NCI-H2171 (cell line): ENCODE measurements at places on chromosomes 4 and X.

DNA sequence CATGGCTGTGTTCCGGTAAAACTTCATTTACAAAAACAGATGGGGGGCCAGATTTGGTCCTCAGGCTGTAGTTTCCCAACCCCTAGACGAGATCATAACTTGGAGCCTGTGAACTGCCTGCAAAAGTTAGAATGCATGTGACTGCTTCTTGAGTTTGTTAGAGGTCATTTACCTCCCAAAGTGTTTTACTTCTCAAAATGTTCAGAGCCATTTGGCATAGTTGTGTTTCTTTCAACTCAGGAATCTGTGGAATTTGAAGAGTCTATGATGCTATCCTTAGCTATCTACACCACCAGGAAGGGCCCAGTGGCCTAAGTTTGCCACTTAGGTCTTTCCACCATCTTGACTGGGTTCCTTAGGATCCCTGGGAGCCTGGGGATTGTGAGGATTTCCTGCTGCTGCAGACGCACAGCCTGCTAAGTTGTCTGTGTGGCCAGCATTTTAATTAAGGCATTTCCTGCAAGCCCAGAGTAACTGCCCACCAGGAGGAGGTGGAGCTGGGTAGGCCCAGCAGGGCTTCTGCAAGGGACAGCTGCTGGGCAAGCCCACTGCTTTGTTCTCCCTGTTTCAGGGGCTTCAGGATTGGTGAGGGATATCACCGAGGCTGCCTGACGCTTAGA is 53.1 kb downstream of the CCNI start:
- no peak for DNase-seq

GRCh38 chr4:110625576-110626257 is 2.8 kb upstream of the PITX2 start:
- DNase-seq: no peak

DNA sequence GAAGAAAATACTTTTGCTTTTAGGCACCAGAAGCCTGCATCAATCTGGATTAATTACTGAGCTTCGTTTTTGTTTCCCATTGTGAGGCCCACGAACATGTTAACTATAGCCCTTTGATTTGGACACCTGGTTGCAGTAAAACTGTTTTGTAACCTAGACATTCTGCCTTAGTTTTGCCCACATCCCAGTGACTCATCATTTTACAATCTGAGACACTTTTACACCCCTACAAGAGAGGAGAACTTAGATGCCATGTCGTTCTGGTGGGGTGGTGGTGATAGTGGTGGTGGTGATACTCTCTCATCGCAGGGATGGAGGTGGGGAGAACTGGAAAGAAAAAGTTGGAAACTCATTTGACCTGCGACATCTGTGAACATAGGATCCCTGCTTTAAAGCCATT is 1257.2 kb downstream of the ADGRL3 start:
- no peak for DNase-seq

- peak; percentile 72 for DNase-seq
Measured at GRCh38 chrX:69503782-69504625, at the start of gene NALF2. Gene NALF2, plus strand, starts transcription at chrX:69504326. Its CDS starts 957 bp downstream, at chrX:69505283.

GRCh38 chr4:22072240-22072639 is 123.7 kb upstream of the KCNIP4 start:
- no peak for DNase-seq

GRCh38 chr4:140408974-140409373 is 18.5 kb downstream of the CLGN start:
- no peak for DNase-seq

DNA sequence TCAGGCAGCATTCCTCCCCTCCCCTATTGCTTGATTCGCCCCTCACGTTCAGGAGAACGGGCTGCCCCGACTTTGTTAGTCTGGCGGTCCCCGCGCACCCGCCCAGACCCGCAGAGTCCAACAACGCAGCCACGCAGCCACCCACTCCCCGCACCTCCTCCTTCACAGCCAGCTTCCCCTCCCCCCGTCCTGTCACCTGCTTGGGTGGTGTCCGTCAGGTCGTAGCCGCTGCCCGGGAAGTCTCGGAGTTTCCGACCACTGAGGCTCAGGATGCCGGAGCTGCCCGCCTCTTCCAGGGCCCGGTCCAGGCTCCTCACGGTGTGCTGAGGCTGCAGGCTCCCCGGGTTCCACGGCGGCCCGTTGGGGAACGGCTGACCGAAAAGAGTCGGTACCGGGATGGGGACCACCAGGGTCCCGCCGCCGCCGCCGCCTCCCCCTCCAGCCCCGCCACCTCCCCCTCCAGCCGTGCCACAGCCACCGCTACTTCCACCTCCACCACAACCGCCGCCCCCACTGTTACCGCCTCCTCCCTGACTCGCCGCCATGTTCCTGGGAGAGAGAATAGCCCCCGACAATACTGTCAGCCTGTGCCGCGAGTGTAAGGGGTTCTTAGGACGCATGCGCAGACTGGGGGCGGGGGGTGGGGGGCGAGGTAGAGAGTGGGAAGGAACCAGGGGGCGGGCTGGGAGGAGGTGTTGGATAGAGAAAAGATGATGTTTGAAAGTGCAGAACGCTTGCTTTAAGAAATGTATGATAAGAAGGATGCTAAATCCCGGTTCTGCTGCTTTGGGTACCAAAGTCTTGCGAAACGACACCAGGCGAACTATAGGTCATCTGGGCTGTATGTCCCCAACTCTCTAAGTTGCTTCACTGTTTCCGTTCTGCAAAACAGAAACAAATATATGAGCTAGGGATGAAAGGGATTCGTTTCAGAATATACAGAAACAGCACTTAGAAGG is at the start of gene LRCH2:
LRCH2 (minus strand) TSS at position 600 of the 959 bp plus-strand sequence; CDS start at position 545, 55 bp downstream.
- no peak for DNase-seq

DNA sequence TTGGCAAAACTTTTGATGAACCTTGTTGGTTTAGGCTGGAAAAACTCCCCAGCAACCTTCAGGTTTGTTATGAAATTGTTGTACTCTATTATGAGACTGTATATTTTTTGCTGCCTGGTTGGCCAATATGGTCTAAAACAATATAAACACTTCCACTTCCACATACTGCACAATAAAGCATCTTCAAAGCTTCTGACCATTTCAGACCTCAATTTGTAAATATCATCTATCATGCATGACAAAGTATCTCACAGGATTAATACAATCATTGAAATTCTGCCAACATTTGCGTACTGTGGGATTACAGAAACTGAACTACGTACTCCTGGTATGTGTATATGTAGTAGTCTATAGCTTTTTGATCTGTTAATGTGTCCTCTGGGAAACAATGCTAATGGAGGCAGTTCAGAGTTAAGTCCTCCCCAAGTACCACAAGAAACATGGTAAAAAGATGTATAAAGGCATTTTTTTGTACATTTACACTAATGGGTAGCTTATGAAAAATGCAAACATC is 40.4 kb downstream of the GPC4 start:
- no peak for DNase-seq

DNA sequence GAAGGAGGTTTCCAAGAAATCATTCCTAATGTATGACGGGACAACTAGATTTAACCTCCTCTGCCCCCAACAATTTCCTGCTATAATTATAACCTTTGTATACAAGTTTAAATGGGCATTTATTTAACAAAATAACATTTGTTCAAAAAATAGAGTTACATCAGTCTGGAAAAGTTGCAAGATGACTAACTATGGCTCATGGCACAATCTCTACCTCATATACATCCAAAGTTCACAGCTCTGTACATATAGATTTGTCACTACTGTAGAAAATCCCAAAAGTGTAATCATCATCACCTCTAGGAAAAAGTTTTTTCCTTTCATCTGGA is 3.8 kb upstream of the RPS6KA3 start:
- DNase-seq: no peak

GRCh38 chr4:5517372-5517771 is 191.0 kb downstream of the EVC2 start:
- DNase-seq: no peak

GRCh38 chr4:188485906-188486305 is 346.7 kb downstream of the TRIML1 start:
- no peak for DNase-seq

DNA sequence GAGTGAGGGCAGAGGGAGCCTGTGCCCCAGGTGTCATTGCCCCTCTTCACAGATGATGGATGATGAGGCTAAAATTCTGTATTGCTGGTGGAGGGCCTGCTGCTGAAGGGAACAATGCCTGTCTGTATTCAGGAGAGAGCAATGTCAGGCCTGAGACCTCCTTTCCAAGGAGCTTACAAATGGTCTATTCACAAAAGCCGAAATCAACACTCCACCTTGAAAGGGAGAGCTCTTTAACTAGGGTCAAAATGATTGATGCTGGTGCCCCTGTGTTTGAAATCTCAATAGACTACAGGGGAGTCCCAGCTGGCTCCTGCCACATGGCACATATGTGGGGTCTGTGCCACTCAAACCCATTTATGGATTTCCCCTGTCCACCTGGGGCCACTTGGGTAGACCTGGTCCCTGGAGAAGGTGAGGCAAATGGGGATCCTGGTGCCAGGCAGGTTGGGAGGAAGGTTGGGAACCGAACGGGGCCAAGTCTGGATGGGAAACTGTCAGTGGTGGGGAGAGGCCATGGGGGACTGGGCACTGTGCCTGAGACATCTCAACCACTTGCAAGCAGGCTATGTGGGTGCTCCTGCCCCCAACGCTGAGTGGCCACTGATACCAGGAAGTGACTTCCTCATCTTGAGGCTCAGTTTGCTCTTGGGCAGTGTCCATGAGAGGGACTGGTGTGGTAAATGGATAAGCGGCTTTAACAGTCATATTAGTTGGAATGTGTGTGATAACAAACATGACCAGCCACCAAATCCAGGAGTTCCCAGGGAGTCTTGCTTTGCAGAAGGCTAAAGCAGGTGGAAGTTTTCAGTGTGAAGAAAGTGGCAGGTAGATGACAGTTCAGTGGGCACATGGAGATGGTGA is 223.8 kb upstream of the PSAPL1 start:
- DNase-seq: no peak
